ENCODE measurements at places on chromosomes 5 and 9.

DNA sequence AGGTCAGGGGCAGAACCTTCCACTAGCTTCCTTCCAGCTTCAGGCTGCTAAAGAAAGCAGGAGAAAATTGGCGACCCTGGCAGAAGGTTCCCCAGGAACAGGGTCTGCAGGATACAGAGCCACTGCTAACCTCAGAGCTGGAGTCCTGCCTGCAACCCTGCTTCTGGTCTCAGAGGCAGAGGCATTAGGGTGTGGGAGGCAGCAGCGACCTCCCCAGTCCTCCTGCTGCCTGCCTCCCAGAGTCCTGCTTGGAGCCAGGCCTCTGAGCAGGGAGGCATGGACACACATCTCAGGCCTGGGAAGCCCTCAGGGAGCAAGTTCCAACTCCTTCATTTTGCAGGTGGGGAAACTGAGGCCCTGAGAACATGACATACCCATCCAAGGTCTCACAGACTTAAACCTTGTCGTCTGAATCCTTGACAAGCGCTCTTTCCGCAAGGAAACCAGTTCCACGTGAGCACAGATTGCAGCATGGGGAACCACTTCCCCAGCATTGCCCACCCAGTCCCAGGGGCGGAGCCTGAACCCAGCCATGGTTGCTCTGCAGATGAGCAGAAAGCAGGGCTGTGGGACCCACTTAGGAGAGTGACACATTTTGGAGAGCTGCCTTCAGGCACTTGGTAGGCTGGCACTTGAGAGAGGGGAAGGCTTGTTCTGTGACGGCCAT, 28.2 kb upstream of the HAND1 start:
- no peak for DNase-seq
- H3K36me3 ChIP-seq: no peaks in the 10 kb centered on the region
- no peaks in the 10 kb centered on the region for H3K4me1 ChIP-seq
- H3K27me3 ChIP-seq: no peaks in the 10 kb centered on the region

GRCh38 chr9:13387734-13388067, 108.2 kb upstream of the MPDZ start:
- no peaks in the 10 kb centered on the region for H3K27me3 ChIP-seq
- H3K27ac ChIP-seq: no peak overlapping the region
- no peaks in the 10 kb centered on the region for H3K36me3 ChIP-seq
- H3K4me1 ChIP-seq: no peaks in the 10 kb centered on the region

GRCh38 chr5:65086234-65086890, 317.6 kb downstream of the CWC27 start:
- no peak overlapping the region for H3K4me3 ChIP-seq
- no peak overlapping the region for H3K27ac ChIP-seq
- H3K4me1 ChIP-seq: peaks cover 9% of the 10 kb centered on the region
- DNase-seq: no peak
- no peaks in the 10 kb centered on the region for H3K36me3 ChIP-seq

DNA sequence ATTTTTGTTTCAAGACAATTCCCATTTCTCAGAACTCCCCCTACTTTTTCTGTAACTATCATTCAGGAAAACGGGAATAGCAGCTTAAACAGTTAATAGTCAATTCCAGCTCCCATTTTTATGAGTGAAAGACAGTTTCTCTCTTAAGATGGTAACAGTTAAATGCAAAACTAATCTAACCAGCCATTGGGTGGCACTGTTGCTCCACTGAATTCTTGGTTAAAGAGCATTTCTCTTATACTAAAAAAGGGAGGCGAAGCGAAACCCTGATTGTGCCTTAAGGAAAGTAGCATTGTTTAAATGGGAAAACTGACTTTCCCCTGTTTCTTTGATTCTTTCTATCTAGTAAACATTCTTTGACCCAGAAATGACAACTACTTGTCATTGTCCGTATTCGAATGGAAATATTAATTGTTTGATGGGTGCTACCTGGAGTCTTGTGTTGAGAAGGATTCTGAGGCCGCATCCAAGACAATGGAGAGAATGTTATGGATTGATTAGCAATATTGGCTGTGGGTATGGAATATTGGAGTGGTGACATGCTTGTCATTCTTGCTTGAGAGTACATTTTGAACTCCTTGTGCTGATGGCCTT, 507.8 kb downstream of the MAT2B start:
- no peak overlapping the region for H3K27ac ChIP-seq
- no peaks in the 10 kb centered on the region for H3K27me3 ChIP-seq
- peaks cover 15% of the 10 kb centered on the region for H3K4me1 ChIP-seq
- DNase-seq: peak; percentile 90
- no peaks in the 10 kb centered on the region for H3K36me3 ChIP-seq

- H3K36me3 ChIP-seq: no peaks in the 10 kb centered on the region
- no peak overlapping the region for H3K4me3 ChIP-seq
- H3K27ac ChIP-seq: no peak overlapping the region
- no peak for DNase-seq
- no peaks in the 10 kb centered on the region for H3K4me1 ChIP-seq
These were observed 154.1 kb upstream of the CDH12 start for GRCh38 chr5:23007236-23007635.

DNA sequence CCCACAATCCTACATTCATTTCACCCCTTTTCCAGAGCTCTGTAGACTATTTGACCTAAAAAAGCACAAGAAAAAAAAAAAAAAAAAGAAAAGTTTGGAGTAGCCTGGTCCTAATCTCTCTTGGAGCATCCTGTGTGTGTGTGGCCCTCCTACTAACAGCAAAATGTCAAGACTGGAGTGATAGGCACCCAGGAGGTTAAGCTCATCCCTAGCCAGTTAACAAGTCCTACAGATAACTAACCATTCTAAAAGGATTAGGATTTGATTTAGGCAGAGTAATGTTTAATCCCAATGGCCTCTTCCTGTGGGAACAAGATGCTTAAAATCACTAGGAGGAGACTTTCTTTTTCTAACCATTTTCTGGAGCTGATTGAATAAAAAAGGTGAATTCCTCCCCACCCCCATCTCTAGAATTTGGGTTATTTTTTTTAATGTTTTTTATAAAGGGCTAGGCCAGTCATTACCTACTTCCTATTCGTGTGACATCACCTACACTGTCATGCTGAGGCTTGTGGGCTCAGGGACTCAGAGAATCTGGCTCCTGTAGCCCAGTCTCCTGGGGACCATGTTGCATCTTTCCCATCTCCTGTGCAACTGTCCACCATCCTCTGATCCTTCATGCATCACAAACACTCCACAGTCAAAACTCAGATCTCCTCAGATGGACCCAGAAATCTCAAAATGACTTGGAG, 43.2 kb upstream of the NR3C1 start:
- DNase-seq: no peak
- no peaks in the 10 kb centered on the region for H3K4me1 ChIP-seq
- no peaks in the 10 kb centered on the region for H3K36me3 ChIP-seq
- H3K27me3 ChIP-seq: no peaks in the 10 kb centered on the region
- H3K27ac ChIP-seq: no peak overlapping the region

DNA sequence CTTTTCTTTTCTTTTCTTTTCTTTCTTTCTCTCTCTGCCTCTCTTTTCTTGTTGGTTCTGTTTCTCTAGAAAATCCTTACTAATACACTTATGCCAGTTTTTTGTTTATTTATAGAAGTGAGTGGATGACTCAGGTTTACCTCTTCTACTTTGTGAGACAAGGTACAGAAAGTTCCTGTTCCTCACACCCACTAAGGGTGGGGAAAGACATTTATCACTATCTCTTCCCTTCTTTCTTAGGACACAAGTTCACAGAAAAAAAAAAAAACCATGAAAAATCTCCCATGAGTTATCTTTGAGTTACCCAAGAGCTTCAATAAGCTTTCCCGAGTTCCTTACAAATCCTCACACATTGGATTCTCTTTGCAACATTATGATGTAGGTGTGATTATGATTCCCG, 60.9 kb upstream of the CD180 start:
- no peaks in the 10 kb centered on the region for H3K4me1 ChIP-seq
- DNase-seq: no peak
- no peak overlapping the region for H3K4me3 ChIP-seq
- no peak overlapping the region for H3K27ac ChIP-seq
- no peaks in the 10 kb centered on the region for H3K27me3 ChIP-seq

DNA sequence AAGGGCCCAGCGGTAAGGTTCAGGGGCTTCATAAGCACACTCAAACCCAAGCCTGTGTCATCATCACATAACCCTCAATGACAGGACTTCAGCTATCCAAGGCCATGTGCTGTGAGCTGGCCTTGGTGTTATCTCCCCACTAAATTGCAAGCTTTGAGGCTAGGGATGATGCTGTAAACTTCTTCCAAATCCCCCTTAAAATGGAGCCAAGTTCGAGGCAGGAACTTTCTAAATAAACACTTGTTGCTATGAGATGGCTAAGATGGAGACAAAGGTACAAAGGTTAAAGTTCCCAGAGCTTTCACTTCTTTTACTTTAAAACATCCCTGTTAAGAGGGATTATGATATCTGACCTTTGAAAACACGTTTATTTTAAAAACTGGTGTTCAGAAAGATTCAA, 123.6 kb downstream of the MYO10 start:
- no peaks in the 10 kb centered on the region for H3K36me3 ChIP-seq
- no peak overlapping the region for H3K27ac ChIP-seq
- no peak overlapping the region for H3K4me3 ChIP-seq
- H3K4me1 ChIP-seq: peaks cover 15% of the 10 kb centered on the region

DNA sequence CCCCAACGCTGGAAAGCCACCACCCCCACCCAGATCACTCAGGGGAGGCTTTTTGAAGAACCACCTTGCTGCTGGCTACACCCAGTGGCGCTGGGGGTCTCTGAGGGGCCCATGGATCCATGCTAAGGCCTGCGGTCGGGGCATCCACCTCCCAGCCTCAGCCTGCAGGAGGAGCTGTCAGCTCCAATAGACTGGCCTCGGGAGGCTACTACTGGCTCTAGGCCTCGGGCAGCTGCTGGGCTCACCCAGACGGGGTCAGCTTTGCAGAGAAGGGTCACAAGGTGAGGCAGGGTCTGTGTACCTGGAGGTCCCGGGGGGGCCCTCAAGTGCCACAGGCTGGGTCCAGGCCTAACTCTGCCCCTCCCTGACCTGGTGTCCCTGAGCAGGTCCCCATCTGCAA, 193.7 kb downstream of the OLFM1 start:
- no peaks in the 10 kb centered on the region for H3K27me3 ChIP-seq
- no peak overlapping the region for H3K27ac ChIP-seq
- DNase-seq: no peak
- H3K36me3 ChIP-seq: no peaks in the 10 kb centered on the region
- H3K4me1 ChIP-seq: no peaks in the 10 kb centered on the region

DNA sequence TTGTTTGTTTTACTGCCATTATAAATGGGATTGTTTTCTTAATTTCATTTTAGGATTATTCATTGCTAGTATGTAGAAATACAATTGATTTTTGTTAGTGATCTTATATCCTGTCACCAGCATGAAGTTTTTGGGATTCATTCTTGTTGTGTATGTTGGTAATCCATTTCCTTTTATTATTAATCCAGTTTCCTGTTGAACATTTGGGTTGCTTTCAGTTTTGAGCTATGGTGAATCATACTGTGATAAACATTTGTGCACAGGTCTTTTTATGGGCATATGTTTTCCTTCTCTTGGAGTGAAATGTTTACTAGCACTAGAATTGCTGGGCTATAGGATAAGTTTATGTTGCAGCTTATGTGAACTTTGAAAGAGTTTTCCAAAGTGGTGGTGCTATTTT, 69.6 kb downstream of the MAN2A1 start:
- H3K36me3 ChIP-seq: no peaks in the 10 kb centered on the region
- H3K27me3 ChIP-seq: no peaks in the 10 kb centered on the region
- no peak overlapping the region for H3K4me3 ChIP-seq
- H3K27ac ChIP-seq: no peak overlapping the region
- H3K4me1 ChIP-seq: peaks cover 5% of the 10 kb centered on the region
- DNase-seq: peak; percentile 51

GRCh38 chr5:128782446-128782845, 182.8 kb upstream of the SLC27A6 start:
- no peak overlapping the region for H3K4me3 ChIP-seq
- H3K27me3 ChIP-seq: no peaks in the 10 kb centered on the region
- H3K36me3 ChIP-seq: no peaks in the 10 kb centered on the region
- H3K27ac ChIP-seq: no peak overlapping the region
- no peak for DNase-seq

- no peak overlapping the region for H3K27ac ChIP-seq
- H3K4me3 ChIP-seq: no peak overlapping the region
- no peak for DNase-seq
- H3K4me1 ChIP-seq: no peaks in the 10 kb centered on the region
- no peaks in the 10 kb centered on the region for H3K27me3 ChIP-seq
These were observed 15.8 kb downstream of the IL31RA start for GRCh38 chr5:55866934-55867333.

- DNase-seq: no peak
- no peak overlapping the region for H3K27ac ChIP-seq
- no peaks in the 10 kb centered on the region for H3K36me3 ChIP-seq
- H3K4me1 ChIP-seq: no peaks in the 10 kb centered on the region
- peaks cover 24% of the 10 kb centered on the region for H3K27me3 ChIP-seq
These were observed 4.5 kb upstream of the CDX1 start for GRCh38 chr5:150162142-150162513.

DNA sequence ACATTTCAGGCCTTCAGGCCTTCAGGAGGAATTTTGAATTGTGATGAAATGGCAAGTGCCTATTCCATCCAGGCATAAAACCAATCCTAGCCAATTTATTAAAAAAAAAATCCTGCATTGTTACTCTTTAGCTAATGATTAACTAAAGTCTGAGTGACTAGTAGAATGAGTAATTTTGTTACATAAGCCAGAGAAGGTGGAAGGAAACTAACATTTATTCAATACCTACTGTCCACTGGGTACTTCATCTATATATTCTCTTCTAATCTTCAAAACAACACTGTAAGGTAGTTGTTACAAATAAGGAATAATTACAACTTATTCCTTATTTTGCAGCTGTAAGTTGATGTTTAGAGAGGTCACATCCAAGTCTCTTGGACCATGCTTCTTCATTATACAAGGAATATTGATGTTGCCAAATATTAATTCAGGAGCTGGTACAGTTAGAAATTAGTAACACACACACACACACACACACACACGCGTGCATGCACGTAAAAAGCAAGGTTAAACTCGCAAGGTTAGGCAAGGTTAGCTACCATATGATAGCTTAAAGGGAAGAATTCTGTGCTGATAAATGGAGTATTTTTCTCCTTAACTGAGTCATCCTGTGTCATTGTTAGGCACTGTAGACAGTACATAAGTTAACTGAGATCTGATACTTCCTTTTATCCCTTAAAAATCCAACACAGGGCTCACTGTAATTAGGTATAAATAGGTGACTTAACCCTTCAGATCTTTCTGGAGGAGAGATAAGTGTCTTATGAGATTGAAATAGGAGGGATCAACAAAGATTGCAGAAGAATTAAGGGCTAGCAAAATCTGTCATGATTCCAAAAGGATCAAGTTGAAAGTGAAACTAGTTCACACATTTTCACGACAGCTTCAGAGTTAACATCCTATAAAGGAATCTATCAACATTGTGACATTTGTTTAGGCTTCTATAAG, 596.9 kb downstream of the PDE4D start:
- no peaks in the 10 kb centered on the region for H3K27me3 ChIP-seq
- H3K36me3 ChIP-seq: no peaks in the 10 kb centered on the region
- H3K4me1 ChIP-seq: no peaks in the 10 kb centered on the region
- peak overlapping the region; percentile 60 for H3K27ac ChIP-seq
- H3K4me3 ChIP-seq: no peak overlapping the region

- H3K4me3 ChIP-seq: no peak overlapping the region
- H3K27me3 ChIP-seq: no peaks in the 10 kb centered on the region
- no peak for DNase-seq
These were observed 84.3 kb upstream of the COL5A1 start for GRCh38 chr9:134557331-134557730.

GRCh38 chr5:16580382-16580781, 36.4 kb downstream of the RETREG1 start:
- no peak for DNase-seq
- no peak overlapping the region for H3K27ac ChIP-seq
- no peak overlapping the region for H3K4me3 ChIP-seq
- peaks cover 12% of the 10 kb centered on the region for H3K4me1 ChIP-seq

Data from cardiac muscle cell (in vitro differentiated cells and primary cell).